Effector CD8-positive, alpha-beta T cell (primary cell): ENCODE measurements at places on chromosomes 11 and 22.

GRCh38 chr11:33259869-33260268 lies 2.7 kb downstream of the HIPK3 start:
- DNase-seq = no peak

DNA sequence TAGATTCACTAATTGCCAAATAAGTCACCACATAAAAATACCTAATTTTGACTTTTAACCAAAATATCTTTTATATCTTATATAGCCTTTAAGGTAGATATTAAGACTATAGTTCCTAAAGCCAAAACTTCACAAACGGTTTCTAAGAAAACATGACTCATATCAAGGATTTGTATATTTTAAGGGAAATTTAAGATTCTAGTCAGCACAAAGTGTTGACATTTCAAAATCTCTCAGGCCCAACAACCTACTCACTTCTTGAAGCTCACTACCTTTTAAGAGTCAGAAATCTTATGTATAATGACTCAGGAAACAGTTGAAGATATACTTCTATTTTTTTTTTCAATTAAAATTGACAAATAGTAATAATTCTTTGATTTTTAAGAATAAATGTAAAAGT lies 221.9 kb downstream of the SBF2 start:
- no peak for DNase-seq

DNA sequence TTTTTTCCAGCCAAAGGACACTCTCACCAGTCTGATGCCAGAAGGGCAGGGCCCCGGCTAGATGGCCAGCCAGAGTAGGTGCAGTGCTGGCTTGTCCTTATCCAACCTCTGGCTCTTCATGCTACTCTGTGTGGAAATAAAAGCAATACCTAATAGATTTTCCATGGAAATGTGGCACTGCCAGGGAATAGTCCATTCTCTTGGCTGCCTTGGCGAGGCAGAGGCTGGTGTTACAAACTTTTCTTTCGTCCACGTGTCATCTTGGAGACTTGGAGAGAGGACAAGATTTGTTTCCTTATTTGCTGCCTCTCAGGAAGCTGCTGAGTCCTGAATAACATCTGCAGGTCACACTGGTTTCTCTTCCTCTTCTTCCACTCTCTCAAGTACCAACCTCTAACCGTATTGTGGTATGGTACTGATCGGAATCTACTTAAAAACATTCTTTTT lies 17.2 kb upstream of the C1QTNF4 start:
- no peak for DNase-seq

- no peak for DNase-seq
Observed at GRCh38 chr11:43555186-43555585, 125.4 kb upstream of the HSD17B12 start.

DNA sequence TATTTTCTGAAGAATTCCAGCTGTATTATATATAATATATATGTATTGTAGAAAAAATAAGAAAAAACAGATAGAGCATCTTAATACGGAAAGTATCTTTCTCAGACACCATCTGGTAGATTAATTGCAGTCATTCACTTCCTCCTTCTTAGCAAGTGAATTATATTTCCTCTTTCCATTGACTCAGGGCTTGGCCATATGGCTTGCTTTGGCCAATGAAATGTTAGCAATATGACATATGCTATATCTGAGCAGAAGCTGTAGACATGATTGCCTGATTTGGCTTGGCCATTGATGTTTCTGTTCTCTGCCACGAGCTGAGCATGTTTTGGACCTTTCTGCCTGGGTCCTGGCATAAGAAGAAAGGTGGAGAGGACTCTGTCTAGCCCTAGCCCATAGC lies 34.4 kb upstream of the ZBED5 start:
- DNase-seq = no peak

GRCh38 chr11:121071846-121072450 lies 29.1 kb upstream of the TECTA start:
- DNase-seq = no peak

- no peak for DNase-seq
Observed at GRCh38 chr11:114262681-114263512, 33.3 kb upstream of the NNMT start.

DNA sequence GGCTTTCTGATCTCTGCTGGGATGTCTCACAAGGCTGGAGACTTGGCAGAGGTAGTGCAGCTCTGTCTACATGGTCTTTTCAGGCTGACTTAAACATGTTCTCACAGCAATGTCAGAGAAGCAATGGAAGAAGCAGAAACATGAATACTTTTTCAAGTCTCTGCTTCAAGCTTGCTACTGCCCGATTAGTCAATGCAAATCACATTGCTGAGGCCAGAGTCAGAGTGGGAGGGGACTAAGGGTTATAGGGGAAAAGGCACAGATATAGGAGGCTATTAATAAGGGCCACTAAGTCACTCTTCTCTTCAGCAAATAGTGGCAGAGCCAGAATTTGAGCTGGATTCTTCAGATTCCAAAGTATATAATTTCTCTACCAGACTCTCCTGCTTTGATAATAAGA lies 390.5 kb downstream of the TMEM135 start:
- no peak for DNase-seq

DNA sequence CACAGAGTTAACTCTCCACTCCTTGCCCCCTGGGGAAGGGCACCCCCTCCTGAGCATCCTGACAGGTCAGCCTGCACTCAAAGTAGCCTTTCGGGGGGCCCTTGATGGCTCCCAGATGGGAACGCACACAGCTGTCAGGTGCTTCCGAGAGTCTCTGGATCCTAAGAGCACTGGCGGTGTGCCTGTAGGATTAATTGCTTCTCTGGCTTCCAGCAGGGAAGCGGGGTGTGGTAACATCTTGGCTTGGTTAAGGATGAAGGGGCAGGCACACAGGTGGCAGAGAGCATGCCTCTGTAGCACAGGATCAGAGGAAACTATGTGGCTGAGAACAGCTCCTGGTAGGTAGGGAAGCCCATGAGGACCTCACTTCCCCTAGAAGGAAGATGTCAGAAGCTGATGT lies 199.8 kb downstream of the MIAT start:
- no peak for DNase-seq
